ENCODE measurements at places on chromosomes 5 and 9. TPM values are rescaled to one million over a fixed set of nuclear protein-coding genes. Genes with fewer than 3 reads are reported as not detected.

RELL2 gene
- total RNA-seq: 6.5 TPM

GRCh38 chr5:81067406-81067805 lies 107.2 kb downstream of the RASGRF2 start:
- no peak overlapping the region for H3K4me3 ChIP-seq
- no peaks in the 10 kb centered on the region for H3K4me1 ChIP-seq
- no peak for DNase-seq
- H3K27me3 ChIP-seq: no peaks in the 10 kb centered on the region
- no peak overlapping the region for H3K27ac ChIP-seq
- no peaks in the 10 kb centered on the region for H3K36me3 ChIP-seq

CARD6 gene
- total RNA-seq: 13.5 TPM

IL33 gene
- total RNA-seq: 31.1 TPM

DNA sequence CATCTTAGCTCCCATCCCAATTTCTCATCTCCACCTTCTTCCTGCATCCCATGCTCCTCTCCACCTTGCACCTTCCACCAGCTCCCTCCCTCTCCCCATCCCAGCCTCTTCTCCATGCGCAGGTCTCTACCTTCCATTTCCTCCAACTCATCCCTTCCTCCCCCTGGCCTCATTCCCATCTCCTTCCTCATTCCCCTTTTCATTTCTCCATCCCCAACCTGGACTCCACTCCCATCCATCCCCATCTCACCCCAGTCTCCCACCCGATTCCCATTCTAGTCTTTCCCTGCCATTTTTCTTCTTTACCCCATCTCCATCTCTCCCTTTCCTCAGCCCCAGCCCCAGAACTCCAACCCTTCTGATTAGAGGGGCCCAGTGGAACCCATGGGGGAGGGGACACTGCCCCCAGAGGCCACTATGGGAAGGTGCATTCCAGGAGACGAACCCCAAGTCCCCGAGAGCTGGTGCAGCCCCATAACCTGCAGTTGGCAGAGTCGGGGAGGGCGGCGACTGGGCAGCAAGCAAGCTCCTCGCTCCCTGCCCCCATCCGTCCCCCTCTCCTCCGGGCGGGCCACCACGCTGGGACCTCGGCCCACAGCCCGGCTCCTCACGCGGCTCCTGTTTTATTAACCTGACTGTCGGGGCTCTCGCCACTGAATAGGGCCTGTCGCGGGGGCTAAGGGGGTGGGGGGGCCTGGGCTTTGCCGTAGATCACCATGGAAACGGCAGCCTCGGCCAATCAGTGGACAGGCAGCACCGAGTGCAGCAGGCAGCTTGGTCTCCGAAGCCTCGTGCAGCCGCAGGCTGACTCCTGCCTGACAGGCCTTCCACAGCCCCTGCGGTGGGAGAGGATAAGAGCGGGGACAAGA lies 66.7 kb downstream of the PCDH1 start:
- no peaks in the 10 kb centered on the region for H3K4me1 ChIP-seq
- H3K36me3 ChIP-seq: no peaks in the 10 kb centered on the region
- no peak overlapping the region for H3K4me3 ChIP-seq
- no peak overlapping the region for H3K27ac ChIP-seq
- no peaks in the 10 kb centered on the region for H3K27me3 ChIP-seq
- peak; percentile 43 for DNase-seq

All from lung (tissue), 17 donors.